ENCODE measurements at places on chromosomes 7 and 10.
A peak's percentile ranks its signal among the peaks of the same experiment; 100 is the strongest.

DNA sequence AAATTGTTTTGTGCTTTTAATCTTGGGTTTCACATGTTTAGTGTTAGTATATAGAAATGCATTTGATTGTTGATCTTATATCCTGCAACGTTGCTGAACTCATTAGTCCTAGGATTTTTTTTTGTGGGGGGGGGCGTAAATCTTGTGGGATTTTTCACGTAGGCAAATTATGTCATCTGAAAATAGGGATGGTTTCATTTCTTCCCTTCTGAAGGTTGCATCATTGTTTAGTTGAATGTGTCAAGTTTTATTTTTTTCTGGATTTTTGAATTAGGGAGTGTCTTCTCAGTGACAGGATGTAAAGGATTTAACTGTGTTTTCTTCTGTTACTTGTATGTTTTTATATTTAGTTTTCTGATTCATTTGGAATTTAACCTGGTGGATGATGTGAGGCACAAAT lies 26.7 kb downstream of the MKLN1 start:
- DNase-seq = no peak

- no peak for DNase-seq
Observed at GRCh38 chr10:94122211-94122610, 128.5 kb downstream of the PLCE1 start.

DNA sequence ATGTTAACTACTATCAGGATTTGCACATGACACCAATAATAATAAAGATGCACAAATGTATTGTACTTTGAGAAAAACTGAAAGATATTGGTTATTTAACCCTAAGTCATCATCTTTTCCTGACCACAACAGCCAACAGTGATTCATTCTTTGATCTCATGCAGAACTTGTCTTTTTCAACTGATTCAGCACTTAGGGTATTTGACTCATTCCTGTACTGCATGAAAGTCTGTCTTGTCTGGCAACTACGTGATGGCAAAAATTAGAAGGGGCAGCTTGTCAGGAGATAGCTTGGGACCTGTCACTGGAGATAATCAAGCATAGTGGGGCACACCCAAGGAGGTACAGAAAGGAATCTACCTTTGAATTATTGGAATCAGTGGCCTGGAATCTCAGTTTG lies 77.8 kb upstream of the LRRC17 start:
- DNase-seq = peak; percentile 64

DNA sequence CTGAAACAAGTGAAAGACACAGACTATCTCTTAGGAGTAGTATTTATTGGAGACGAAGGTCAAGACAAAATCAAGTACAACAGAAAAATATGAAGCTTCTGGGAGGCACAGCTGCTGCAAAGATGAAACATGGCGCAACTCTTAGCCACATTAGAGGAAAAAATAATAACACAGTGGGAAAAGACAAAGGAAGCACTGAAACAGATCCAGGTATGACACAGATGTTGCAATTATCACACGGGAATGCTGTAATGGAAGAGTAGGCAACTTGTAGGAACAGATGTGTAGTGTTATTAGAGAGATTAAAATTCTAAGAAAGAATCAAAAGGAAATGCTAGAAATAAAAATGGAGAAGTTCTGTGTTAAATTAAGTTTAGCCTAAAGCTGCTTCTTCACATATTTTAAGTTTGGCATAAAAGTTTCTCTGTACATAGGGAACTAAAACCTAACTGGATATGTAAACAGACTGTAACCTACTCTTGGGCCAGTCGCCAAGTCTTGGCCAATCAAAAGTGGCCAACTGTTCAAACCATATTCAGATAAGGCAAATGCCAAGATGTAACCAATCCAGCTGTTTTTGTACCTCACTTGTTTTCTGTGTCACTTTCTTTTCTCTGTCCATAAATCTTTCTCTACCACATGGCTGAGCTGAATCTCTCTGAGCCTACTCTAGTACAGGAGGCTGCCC lies 1132.0 kb upstream of the LRRTM3 start:
- no peak for DNase-seq

DNA sequence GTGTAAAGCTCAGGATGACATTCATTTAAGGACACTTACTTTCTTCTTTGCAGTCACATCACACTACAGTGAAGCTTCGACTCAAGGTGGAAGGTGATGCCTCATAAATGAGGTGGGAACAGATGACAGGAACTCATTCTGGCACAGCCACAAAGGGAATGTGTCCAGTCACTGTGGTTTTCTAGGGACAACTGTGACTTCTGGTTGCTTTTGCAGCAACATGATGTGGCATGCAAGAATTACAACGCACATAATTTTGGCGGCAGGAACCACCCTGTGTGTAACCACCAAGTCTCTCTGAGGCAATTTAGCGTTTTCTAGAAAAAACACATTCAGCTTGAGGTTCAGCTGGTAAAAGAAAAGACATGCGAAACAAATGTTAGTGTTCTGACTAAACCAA lies 32.0 kb upstream of the FERD3L start:
- no peak for DNase-seq

GRCh38 chr7:114567416-114567815 lies 152.8 kb downstream of the FOXP2 start:
- no peak for DNase-seq

- no peak for DNase-seq
Observed at GRCh38 chr10:43880160-43880559, 231.5 kb upstream of the ZNF32 start.

GRCh38 chr7:56092789-56093531 lies at the start of gene PHKG1:
PHKG1 (minus strand) TSS chr7:56092952; CDS start chr7:56088941, 4,011 bp downstream.
- DNase-seq = peak; percentile 82

Data from COLO829 (cell line).